ENCODE measurements at places on chromosomes 11 and 22. TPM values are rescaled to one million over a fixed set of nuclear protein-coding genes. Genes with fewer than 3 reads are reported as not detected.

Gene CLCF1
- total RNA-seq = 8.2 TPM

Gene SEC14L6
- 2.5 TPM for total RNA-seq

Gene CASP12
- 2.2 TPM for total RNA-seq

Gene HTR3A
- not detected for total RNA-seq

Gene LDLRAD3
- 25.9 TPM for total RNA-seq

Gene GRM5
- total RNA-seq = not detected

Gene POU2AF2
- 1.8 TPM for total RNA-seq

Gene C11orf21
- 0.31 TPM for total RNA-seq

Gene CCDC116
- 0.88 TPM for total RNA-seq

Gene ZPR1
- 68.7 TPM for total RNA-seq

Gene SCGB2A2
- not detected for total RNA-seq

GRCh38 chr11:125253795-125254525 lies 89.4 kb downstream of the PKNOX2 start:
- no peak overlapping the region for H3K4me3 ChIP-seq
- no peaks in the 10 kb centered on the region for H3K36me3 ChIP-seq
- no peak for DNase-seq
- H3K4me1 ChIP-seq = peaks cover 27% of the 10 kb centered on the region
- H3K27me3 ChIP-seq = no peaks in the 10 kb centered on the region

- H3K4me1 ChIP-seq = no peaks in the 10 kb centered on the region
- no peak for DNase-seq
- no peak overlapping the region for H3K27ac ChIP-seq
- H3K27me3 ChIP-seq = no peaks in the 10 kb centered on the region
Measured at GRCh38 chr11:68923614-68924013, 19.9 kb downstream of the IGHMBP2 start.

DNA sequence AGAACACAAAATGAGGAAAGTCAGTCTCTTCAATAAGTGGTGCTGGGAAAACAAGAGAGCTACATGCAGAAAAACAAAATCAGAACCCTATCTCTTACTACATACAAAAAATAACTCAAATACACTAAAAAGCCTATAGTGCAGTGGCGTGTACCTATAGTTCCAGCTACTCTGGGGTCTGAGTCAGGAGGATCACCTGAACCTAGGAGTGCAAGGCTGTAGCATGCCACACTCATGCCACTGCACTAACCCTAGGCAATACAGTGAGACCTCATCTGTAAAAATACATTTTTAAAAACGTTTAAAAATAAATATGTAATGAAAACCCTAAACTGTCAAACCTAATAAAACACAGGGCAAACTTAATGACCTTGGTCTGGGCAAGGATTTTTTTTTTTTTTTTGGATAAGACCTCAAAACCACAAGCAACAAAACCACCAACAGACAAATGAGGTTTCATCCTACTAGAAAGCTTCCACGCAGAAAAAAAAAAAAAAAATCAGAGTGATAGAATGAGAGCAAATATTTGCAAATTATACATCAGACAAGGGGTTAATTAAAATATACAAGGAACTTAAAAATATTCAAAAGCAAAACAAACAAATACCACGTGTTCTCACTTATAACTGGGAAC lies 35.2 kb downstream of the XKR3 start:
- H3K4me1 ChIP-seq = no peaks in the 10 kb centered on the region
- no peak for DNase-seq
- no peak overlapping the region for H3K4me3 ChIP-seq
- H3K27ac ChIP-seq = no peak overlapping the region
- no peaks in the 10 kb centered on the region for H3K27me3 ChIP-seq

DNA sequence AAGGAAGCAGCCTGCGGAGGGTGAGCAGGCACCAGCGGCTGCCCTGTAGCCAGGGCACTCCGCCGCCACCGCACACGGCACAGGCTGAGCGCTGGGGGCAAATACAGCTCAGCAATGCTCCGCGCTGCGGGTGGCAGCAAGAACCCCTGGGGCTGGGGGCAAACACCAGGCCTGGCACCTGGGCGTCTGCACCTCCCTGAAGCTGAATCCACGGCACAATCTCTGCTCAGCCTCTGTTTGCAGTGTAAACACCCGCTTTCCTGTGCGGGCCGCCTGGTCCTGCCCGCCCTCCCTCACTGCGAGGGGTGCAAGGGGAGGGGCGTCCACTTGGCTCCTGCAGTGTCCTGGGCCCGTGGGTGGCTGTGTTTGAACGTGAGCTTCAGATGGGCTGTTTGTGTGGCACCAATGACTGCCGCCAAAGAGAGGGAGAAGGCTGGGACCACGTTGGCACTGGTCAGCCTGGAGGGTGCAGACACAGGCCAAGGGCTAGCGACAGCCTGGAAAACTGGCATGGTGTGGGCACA lies 14.8 kb upstream of the MPPED1 start:
- H3K36me3 ChIP-seq = no peaks in the 10 kb centered on the region
- H3K27ac ChIP-seq = no peak overlapping the region
- no peaks in the 10 kb centered on the region for H3K4me1 ChIP-seq
- H3K27me3 ChIP-seq = no peaks in the 10 kb centered on the region

- no peaks in the 10 kb centered on the region for H3K27me3 ChIP-seq
- no peak overlapping the region for H3K27ac ChIP-seq
Measured at GRCh38 chr22:30433773-30434172, 8.2 kb downstream of the MTFP1 start.

DNA sequence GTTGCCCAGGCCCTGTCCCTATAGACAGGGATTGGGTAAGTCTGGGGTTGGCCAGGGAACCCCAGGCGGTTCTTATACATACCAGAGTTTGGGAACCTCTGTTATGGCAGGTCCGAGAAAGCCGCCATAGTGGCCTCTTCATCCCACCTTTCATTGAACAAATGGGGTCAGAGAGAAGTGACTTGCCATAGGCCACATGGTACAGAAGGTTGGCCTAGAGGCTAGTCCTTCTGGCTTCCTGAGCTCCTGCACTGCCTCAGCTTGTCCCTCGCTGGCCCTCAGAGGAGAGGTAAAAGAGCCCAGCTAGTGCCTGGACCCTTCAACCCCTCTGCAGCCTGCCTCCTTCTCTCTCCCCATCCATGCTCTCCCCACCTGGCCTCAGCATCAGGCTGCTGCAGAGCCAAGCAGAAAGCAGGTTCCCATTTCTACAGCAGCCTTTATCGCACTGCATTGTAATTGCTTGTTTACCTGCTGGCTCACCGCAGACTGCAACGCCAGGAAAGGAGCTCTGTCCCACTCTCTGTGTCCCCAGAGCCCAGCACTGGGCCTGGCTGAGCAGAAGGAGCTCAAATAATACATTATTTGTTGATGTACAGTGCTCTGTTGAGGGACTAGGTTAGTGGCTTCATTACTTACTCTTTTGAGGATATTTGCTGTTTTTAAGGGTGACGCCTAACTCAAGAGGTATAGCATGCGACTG lies 103.6 kb downstream of the TRIM29 start:
- no peaks in the 10 kb centered on the region for H3K4me1 ChIP-seq
- H3K4me3 ChIP-seq = no peak overlapping the region
- no peak for DNase-seq
- no peak overlapping the region for H3K27ac ChIP-seq
- no peaks in the 10 kb centered on the region for H3K36me3 ChIP-seq

- no peak for DNase-seq
- H3K36me3 ChIP-seq = no peaks in the 10 kb centered on the region
- no peaks in the 10 kb centered on the region for H3K4me1 ChIP-seq
- no peak overlapping the region for H3K27ac ChIP-seq
Measured at GRCh38 chr11:18471995-18472394, 16.3 kb downstream of the LDHAL6A start.

DNA sequence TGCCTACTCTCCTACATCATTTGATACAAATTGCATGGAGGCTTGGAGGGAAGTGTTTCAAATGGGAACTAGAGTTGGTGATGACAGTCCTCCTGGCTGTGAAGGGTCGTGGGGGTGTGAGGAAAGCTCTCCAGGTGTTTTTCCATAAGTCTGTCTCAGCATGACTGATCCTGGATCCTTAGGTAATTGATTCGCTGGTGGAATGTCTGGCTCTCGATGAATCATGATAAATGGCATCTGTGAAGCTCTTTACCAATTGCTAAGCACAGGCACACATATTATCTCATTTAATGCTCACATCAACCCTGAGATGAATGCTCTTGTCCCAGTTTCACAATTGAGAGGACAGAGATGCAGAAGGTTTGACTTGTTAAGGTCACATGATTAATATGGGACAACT lies 107.5 kb downstream of the PKNOX2 start:
- H3K27me3 ChIP-seq = no peaks in the 10 kb centered on the region
- DNase-seq = no peak
- H3K27ac ChIP-seq = no peak overlapping the region
- peaks cover 23% of the 10 kb centered on the region for H3K4me1 ChIP-seq

DNA sequence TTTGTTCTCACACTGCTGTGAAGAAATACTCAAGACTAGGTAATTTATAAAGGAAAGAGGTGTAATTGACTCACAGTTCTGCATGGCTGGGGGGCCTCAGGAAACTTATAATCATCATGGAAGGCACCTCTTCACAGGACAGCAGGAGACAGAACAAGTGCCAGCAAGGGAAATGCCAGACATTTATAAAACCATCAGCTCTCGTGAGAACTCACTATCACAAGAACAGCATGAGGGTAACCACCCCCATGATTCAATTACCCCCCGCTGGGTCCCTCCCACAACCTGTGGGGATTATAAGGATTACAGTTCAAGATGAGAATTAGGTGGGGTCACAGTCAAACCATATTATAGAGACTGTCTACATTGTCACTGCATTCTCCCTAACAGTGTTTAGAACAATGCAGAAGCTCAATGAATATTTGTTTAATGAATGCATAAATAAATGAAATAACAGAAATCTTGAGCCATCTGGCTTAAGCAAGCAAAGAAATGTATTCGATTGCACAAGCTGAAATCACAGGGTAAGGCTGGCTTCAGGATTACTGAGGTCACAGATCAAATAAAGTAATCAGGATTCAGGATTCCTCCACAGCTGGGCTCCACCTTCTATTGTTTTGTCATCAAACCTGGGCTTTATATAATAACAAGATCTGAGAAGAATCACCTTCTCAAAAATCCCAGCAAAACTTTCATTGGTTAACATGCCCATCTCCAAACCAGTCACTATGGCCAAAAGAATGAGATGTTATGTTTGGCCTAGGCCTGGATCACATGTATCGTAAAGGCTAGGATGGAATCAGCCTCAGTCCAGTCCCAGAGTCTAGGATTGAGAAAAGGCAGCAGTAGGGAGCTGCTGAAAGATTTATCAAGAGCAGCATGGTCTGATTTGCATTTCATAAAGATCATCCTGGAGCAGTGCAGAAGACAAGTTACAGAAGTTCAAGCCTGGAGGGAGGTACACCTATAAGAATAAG lies 137.8 kb upstream of the UBASH3B start:
- no peak overlapping the region for H3K27ac ChIP-seq
- H3K4me3 ChIP-seq = no peak overlapping the region
- DNase-seq = no peak
- H3K27me3 ChIP-seq = no peaks in the 10 kb centered on the region
- no peaks in the 10 kb centered on the region for H3K4me1 ChIP-seq

GRCh38 chr11:72808331-72808798 lies 5.8 kb upstream of the ATG16L2 start:
- no peak overlapping the region for H3K27ac ChIP-seq
- H3K27me3 ChIP-seq = no peaks in the 10 kb centered on the region
- no peaks in the 10 kb centered on the region for H3K36me3 ChIP-seq
- peaks cover 5% of the 10 kb centered on the region for H3K4me1 ChIP-seq
- no peak for DNase-seq

DNA sequence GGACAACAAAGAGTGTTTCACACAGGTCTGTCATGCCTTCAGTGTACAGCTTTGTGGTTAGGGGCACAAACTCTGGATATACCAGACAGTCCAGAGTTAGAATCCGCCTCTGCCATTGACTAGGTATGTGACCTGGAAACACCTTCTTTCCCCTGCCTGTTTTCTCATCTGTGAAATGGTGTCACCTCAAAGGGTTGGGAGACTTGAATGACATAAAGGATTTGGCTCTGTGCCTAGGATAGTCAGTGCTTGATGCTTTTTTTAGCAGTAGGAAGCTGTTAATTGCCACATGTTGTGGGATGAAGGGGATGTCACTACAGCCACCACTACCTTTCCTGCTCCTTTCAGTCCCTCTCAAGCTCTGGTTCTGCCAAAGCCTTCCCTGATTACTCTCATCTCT lies 17.4 kb upstream of the LRRC55 start:
- H3K4me1 ChIP-seq = no peaks in the 10 kb centered on the region
- H3K27me3 ChIP-seq = no peaks in the 10 kb centered on the region
- no peak for DNase-seq
- no peaks in the 10 kb centered on the region for H3K36me3 ChIP-seq

DNA sequence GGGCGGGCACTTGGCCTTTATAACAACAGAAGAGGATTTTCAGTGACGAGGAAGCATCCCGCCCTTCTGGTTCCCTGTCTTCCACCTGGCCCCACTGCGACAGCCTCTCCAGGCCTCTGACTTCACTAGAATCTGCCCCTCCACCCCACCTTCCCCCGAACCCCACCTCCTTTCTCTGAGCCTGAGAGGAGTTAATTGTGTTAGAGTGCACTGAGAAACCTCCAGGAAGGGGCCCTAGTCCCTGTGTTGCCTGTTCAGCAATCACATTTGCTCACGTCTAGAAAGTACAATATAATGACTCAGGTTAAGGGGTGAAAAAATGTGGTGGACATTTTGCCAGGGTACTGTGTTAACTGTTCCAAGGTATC lies 38.8 kb downstream of the PTPRJ start:
- no peak overlapping the region for H3K4me3 ChIP-seq
- DNase-seq = no peak
- H3K36me3 ChIP-seq = no peaks in the 10 kb centered on the region
- H3K4me1 ChIP-seq = no peaks in the 10 kb centered on the region
- H3K27me3 ChIP-seq = no peaks in the 10 kb centered on the region

- peaks cover 4% of the 10 kb centered on the region for H3K4me1 ChIP-seq
- H3K27me3 ChIP-seq = no peaks in the 10 kb centered on the region
- no peak overlapping the region for H3K27ac ChIP-seq
- no peak overlapping the region for H3K4me3 ChIP-seq
Measured at GRCh38 chr11:118144301-118145268, 8.0 kb downstream of the SCN4B start.

GRCh38 chr11:50098186-50098725 lies 65.6 kb downstream of the OR4C45 start:
- no peak overlapping the region for H3K27ac ChIP-seq
- H3K27me3 ChIP-seq = no peaks in the 10 kb centered on the region
- H3K36me3 ChIP-seq = no peaks in the 10 kb centered on the region
- no peaks in the 10 kb centered on the region for H3K4me1 ChIP-seq
- no peak for DNase-seq

GRCh38 chr11:17812091-17812864 lies 77.7 kb downstream of the KCNC1 start:
- peaks cover 5% of the 10 kb centered on the region for H3K4me1 ChIP-seq
- H3K36me3 ChIP-seq = no peaks in the 10 kb centered on the region
- DNase-seq = no peak
- H3K4me3 ChIP-seq = no peak overlapping the region
- H3K27me3 ChIP-seq = no peaks in the 10 kb centered on the region

Data from ovary (tissue), 10 donors.